ENCODE measurements at places on chromosomes 2 and 18.

- DNase-seq = no peak
Measured at GRCh38 chr18:27772081-27772480, 404.8 kb downstream of the CDH2 start.

GRCh38 chr18:2994603-2995432 is 18.1 kb downstream of the LPIN2 start:
- peak; percentile 47 for DNase-seq

DNA sequence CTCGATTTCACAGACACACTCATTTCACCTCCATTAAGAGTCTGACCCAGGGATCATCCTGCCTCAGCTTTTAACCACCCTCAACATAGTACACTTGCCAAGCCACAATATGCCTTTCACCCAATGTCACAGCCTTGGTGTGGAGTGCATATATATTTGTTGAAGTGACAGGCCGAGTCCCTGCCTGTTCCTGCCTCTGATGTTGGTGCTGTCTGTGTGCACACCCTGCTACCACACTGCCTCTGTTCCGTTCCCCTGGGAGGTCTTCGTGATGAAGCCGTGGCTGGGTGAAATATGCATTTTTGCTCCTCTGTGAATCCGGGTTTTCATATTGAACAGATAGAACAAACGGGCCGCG is 90.3 kb downstream of the RNF144A start:
- no peak for DNase-seq

- DNase-seq = no peak
Measured at GRCh38 chr2:242034138-242034537, 164.6 kb downstream of the RTP5 start.

- no peak for DNase-seq
Measured at GRCh38 chr2:143725400-143725799, 596.2 kb downstream of the ARHGAP15 start.

GRCh38 chr2:237729681-237730475 is 68.7 kb upstream of the RBM44 start:
- no peak for DNase-seq

DNA sequence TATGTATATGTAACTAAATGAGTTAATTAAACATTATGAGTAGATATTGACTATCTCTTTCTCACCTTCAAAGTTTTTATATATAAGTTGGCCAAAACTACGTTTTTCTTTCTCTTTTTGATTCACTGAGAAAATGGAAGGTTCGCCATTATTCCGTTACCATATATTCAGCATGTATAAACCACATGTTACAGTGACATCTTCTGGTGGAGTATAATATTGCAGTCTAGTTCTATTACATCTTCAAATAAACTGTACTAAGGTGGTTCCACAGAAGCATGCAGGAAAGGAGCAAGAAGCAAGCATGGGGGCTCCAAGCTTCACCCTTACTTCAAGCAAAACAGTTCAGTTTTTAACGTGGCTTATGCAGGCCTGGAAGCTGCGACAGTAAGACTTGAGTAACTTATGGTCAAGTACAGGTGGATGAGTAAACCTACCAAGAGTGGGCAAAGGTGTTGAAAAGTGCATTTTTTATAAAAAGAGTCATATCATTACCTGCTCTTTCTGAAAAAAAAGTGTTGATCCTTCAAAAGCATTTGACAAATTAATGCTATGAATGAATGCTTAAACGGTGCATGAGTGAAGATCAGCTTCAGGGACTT is 129.8 kb upstream of the RAB6C start:
- no peak for DNase-seq

GRCh38 chr2:101619191-101619591 is 78.3 kb upstream of the MAP4K4 start:
- DNase-seq = no peak

Data from effector memory CD4-positive, alpha-beta T cell (primary cell).